ENCODE measurements at places on chromosomes 7 and 10.
A peak's percentile ranks its signal among the peaks of the same experiment; 100 is the strongest.

DNA sequence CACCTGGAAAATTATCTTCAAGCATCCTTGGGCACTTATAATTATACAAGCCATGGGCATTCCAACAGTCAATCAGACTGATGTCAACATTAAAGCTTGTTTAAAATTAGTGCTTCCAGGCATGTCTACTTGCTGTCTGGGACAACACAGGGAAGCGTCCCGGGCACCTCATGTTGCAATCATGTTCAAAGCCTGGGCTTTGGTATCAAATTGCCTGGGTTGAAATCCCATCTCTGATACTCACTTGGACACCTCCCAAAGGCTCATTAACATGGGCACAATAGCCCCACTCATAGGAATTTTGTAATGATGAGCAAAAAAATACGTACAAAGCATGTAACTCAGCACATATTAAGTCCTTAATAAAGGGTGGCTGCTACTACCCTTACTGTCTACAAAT, 14.4 kb downstream of the AIFM2 start:
- no peak for DNase-seq

GRCh38 chr7:16098585-16099179, 322.7 kb downstream of the CRPPA start:
- DNase-seq = no peak

DNA sequence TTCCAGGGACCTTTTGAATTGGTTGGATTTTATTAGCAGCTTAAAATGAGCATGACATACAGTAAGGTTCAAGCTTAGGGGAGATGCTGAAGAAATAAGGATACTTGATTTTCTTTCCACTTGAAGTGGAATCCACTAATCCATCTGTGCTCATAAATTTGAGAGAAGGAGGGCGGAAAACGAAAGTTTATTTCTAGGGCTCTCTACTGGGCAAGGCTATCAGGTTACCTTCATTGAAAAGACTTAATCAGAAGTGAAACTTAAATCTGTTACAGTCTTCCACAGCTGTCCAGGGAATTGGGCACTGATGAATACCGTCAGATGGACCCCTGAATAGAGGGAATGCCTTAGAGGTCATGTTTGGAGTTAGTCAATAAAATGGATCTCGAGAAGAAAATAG, 21.8 kb downstream of the AUTS2 start:
- DNase-seq = no peak

- DNase-seq = no peak
These were observed 3.5 kb downstream of the DMTF1 start for GRCh38 chr7:87155788-87156187.

- peak; percentile 49 for DNase-seq
These were observed 9.0 kb downstream of the FAS start for GRCh38 chr10:88999625-89000024.

- no peak for DNase-seq
These were observed 333.7 kb upstream of the PODXL start for GRCh38 chr7:131890176-131890575.

- DNase-seq = no peak
These were observed 601.9 kb upstream of the GALNT17 start for GRCh38 chr7:70529914-70530585.

- no peak for DNase-seq
These were observed 112.5 kb downstream of the MYOF start for GRCh38 chr10:93369588-93370164.

- DNase-seq = no peak
These were observed 3.8 kb upstream of the CH25H start for GRCh38 chr10:89210794-89211425.

DNA sequence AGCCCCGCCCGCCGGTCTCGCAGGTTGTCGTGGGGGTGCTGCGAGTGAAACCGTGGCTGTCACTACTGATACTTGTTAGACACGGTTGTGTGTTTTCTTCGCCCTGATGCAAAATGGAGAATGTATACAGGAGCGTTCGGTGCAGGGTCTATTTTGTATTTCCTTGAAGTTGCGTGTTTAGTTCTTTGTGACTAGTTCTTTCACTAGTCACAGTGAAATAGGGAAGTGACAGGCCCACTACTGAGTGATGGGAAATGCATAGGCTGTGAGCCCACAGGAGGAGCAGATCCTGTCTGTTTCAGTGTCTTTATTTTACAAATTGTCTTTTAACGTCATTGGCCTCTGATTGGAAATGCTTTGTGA, 675 bp downstream of the ABRAXAS2 start:
- DNase-seq = no peak

DNA sequence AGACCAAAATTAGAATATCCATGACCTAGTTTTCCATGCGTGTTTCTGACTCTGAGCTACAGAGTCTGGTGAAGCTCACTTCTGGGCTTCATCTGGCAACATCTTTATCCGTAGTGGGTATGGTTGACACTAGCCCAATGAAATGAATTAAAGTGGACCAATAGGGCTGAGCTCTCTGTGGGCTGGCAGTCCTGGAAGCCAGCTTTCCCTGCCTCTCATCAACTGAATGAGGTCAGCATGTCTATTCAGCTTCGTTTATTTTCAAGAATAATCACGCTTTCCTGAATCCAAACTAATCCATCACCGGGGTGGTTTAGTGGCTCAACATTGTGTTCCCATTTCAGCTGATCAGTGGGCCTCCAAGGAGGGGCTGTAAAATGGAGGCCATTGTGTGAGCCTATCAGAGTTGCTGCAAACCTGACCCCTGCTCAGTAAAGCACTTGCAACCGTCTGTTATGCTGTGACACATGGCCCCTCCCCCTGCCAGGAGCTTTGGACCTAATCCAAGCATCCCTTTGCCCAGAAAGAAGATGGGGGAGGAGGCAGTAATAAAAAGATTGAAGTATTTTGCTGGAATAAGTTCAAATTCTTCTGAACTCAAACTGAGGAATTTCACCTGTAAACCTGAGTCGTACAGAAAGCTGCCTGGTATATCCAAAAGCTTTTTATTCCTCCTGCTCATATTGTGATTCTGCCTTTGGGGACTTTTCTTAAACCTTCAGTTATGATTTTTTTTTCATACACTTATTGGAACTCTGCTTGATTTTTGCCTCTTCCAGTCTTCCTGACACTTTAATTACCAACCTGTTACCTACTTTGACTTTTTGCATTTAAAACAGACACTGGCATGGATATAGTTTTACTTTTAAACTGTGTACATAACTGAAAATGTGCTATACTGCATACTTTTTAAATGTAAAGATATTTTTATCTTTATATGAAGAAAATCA, 35.5 kb downstream of the CAV1 start:
- DNase-seq = no peak

- DNase-seq = no peak
These were observed 427.1 kb downstream of the GALNT17 start for GRCh38 chr7:71558806-71559613.

DNA sequence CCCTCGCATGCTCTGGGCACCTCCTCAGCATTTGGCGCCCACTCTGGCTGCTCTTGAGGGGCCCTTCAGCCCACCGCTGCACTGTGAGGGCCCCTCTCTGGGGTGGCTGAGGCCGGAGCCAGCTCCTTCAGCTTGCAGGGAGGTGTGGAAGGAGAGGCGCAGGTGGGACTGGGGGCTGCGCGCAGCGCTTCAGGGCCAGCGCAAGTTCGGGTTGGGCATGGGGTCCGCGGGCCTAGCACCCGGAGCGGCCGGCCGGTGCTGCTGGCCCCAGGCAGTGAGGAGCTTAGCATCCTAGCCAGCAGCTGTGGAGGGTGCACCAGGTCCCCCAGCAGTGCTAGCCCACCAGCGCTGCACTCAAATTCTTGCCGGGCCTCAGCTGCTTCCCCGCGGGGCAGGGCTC, 305.6 kb upstream of the ANKRD30A start:
- no peak for DNase-seq

DNA sequence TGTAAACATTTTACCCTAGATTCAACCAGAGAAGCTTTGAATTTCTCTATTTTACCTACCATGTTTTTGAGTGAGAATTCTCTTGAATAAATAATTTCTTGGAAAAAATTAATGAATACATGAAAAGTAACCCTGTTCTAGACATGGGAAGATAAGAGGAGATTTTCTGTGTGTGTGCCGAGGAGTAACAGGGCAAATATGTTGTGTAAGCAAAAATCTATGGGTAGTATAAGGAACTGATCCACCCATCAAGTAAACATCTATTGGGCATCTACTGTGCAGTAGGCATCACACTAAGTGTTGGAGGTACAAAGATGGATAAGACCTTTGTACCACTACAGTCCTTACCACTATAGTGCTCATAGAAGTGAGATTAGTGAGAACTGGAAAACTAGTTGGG, 8.2 kb upstream of the NXPH1 start:
- no peak for DNase-seq

GRCh38 chr7:378551-379455, 88.8 kb downstream of the FOXL3 start:
- DNase-seq = no peak

GRCh38 chr7:101240226-101241014, 2.8 kb upstream of the CLDN15 start:
- DNase-seq = no peak

DNA sequence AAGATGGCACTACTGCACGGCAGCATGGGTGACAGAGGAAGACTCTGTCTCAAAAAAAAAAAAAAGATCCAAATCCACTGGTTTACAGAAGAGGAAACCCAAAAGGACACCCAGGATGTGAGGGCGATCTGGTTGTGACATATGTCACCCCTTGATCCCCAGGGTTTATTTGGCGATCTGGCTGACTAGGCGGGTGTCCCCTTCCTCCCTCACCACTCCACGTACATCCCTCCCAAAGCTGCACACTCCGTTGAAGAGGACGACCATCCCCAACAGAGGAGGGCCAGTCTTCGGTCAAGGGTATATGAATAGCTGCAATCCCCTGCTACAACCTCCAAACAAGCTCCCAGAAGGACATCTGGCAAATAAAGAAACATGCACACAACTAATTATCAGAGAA, 111.6 kb downstream of the HTR5A start:
- no peak for DNase-seq

DNA sequence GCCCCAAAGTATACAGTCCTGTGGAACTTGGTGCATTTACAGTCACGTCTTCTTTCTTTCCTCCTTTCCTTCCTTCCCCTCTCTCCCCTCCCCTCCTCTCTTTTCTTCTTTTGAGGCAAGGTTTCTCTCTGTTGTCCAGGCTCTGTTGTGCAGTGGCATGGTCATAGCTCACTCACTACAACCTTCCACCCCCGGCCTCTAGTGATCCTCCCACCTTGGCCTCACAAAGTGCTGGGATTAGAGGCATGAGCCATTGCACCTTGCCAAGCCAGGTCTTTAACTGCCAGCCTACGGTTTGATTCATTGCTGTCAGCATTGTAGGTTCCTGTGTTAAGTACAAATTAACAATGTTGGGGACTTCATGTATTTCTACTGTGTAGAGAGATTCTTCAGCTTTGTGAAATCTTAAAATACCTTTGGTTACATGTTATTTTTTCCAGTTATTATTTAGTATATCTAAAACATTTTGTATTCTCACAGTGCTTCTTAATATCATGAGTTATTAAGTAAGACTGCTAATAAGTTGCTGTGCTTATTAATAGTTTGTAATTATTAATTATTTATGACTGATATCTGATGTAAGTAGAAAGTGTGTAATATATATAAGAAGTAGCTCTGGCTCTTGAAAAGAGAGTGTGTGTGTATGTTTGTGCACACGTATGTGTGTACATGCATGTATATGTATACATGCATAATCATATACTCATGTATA, 320.8 kb downstream of the EXOC4 start:
- no peak for DNase-seq

DNA sequence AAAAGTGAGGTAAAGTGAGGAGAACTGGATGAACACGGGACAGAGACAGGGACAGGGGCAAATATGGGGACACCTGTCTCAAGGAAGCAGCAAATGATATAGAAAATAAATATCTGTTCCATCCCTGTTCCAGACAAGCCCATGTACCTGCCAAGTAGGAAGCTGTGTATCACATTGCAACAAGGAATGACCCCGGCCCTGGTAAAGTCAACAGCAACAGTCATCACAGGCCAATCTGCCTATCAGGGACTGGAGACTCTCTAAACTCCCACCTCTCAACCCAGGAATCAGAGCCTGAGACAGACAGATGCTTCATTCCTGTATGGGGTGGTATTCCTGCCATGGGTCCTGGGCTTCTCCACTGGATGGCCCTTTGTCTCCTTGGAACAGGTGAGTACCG, 156.6 kb upstream of the PRSS1 start:
- no peak for DNase-seq

DNA sequence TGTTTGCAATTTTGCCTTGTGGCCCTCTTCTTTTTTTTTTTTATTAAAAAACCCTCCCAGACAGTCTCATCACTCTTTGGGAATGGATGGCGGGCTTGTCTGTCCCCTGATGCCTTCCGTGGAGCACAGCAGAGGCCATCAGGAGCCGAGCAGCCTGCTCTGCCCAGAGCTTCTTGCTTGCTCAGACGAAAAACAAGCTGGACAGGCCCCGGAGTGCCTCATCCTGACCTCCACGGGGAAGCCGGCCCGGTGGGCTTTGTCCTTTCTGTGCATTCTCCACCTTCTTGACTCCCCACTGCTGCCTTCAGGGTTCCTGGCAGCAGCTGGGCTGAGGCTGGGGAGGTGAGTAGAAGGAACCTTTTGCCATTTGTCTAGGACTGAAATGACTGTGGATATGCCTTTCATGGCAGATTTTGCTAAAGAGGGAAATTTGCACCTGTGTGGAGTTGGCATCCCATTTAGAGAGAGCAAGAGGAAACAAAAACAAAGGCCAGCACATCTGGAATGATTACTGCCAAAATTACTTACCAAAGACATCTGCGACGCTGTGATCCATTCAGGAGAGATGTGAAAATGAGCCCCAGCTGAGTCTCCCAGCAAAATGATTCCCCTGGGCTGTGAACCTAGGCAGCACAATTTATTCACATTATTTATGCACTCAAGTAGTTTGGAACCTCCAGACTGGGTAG, 108.3 kb downstream of the AOAH start:
- DNase-seq = no peak

GRCh38 chr7:11623093-11623678, 208.8 kb downstream of the THSD7A start:
- no peak for DNase-seq

DNA sequence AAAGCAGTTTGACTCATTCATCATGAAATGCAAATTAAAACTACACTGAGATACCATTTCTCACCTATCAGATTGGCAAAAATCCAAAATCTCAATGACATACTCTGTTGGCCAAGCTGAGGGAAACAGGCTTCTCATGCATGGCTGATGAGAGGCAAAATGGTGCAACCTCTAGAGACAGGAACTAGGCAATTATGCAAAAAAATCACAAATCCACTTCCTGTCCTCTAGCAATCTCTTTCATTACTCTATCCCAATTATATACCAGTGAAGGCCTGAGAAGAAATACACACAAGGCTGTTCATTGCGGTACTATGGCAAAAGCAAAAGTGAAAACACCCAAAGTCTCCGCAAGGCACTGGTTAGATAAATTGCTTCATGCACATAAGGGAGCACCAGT, 25.9 kb upstream of the PTPRN2 start:
- DNase-seq = no peak

- DNase-seq = no peak
These were observed at the start of gene PILRA for GRCh38 chr7:100373261-100373831. Gene PILRA, plus strand, starts transcription at chr7:100373487. Its CDS starts 170 bp downstream, at chr7:100373657.

- no peak for DNase-seq
These were observed 4.5 kb downstream of the STMP1 start for GRCh38 chr7:135666846-135667245.

- no peak for DNase-seq
These were observed 1.2 kb downstream of the COL26A1 start for GRCh38 chr7:101363734-101364374.
